NCI-H1436 treated with DMSO at 0.1 percent for 48 hours (cell line): ENCODE measurements at places on chromosomes 6 and 20.

DNA sequence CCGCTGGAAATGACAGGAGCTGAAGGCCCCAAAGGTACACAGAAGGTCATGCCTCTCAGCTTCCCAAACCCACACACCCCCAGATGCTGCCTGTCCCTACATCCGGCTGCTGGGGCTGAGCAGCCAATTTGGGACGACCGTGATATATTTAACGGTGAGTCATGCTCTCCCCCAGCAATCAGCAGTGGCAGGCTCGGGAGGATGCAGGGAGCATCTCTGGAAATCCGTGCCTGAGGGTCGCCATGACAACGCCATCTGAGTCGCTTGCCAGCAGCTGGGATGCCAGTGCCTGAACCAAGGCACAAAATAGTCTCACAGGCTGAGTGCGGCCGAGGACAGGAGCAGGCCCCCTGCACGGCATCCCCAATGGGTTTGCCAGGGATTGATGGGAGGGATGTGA, 57.9 kb downstream of the KCNB1 start:
- no peak for DNase-seq

GRCh38 chr20:40582531-40582930, 106.5 kb downstream of the MAFB start:
- DNase-seq, result no peak

DNA sequence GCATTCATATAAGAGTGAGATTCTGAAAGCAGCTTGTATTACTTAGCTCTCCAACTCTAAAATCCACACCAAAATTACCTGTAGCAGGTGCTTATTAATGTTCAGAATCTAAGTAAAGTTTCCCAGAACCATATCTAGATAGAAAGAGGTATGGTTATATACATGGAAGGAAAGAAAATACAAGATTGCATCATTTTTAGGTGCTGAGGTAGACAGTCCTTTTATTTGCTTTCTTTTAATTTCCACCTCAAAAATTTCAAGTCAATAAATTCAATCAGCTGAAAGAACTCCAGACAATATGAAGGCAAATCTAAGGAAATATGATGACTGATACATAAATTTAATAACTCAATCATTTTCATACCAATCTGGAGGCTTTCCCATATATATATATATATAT, 521.9 kb downstream of the PKHD1 start:
- no peak for DNase-seq

GRCh38 chr20:47362361-47363219, 6.1 kb upstream of the ZMYND8 start:
- no peak for DNase-seq

DNA sequence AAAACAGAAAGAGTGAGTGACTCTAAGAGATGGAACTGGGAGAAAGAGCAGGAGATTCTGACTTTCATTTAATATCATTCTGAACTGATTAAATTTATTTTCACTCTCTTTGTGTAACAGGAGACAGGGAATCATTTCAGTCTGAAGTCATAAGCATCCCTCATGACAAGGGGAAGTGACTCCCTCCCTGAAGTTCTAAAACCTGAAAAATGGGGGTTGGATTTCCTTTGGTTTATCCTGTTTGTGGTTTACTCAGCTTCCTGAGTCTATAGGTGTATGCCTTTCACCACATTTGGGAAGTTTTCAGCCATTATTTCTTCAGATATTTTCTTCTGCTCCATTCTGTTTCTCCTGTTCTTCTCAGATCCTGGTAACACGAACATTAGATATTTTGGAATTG, 3.4 kb upstream of the FKBP1A start:
- no peak for DNase-seq

DNA sequence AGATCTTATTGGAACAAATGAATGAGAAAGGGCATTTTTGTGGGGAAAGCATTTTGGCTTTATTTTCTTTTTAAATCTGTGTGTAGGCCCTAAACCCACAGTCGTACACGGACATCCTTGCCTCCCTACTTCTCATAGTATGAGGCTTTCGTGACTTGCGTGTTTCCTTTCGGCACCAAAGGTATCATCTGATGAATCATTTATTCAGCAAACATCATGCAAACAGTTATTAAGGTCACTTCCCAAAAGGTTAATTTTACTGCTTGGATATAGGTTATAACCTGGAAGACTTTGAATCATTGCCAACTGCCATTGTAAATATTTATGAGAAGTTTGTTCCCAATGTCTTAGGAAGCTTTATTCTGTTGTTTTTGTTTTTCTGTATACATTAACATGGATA, 15.1 kb upstream of the SLC22A2 start:
- DNase-seq, result no peak

DNA sequence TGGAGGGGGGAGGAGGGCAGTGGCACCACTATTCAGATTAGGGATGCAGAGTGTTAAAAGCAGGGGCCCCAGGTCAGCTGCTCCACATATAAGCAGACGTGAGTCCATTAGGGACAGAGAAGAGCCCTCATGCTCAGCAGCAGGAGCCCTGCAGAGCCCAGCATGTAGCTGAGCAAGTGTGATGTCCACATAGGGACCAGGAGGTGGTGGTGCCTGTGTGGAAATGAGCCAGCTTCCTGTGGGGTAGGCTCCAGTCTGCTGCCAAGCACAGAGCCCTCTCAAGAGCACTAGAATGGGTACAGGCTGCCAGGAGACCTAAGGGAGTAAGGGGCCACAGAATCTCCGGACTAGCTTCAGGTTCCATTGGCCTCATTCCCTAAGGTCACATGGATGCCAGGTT, 57.9 kb upstream of the MLN start:
- no peak for DNase-seq

GRCh38 chr6:42533794-42534193, 30.0 kb upstream of the UBR2 start:
- no peak for DNase-seq

DNA sequence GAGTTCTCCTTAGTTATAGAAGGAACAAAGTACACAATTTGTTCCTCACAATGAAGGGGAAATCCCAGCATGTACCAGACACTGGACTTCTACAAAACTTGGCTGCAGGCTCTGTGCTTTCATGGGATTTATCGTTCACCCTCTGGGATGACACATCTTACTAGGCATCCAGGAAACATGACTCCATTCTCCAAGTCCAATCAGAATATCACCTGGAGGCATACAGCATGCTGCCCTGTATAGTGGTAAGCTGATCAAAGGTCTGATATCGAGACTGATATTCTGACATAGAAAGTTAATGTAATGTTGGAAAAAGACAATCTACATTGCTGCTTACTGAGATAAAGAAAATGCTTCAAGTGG, 6.7 kb downstream of the RWDD2A start:
- no peak for DNase-seq

GRCh38 chr6:115241373-115241772, 819.3 kb downstream of the FRK start:
- DNase-seq, result no peak

GRCh38 chr20:38098952-38099351, 65.4 kb downstream of the RPRD1B start:
- no peak for DNase-seq

- no peak for DNase-seq
Observed at GRCh38 chr6:35496841-35497570, at the start of gene TEAD3. TEAD3 (minus strand) TSS chr6:35497079.

DNA sequence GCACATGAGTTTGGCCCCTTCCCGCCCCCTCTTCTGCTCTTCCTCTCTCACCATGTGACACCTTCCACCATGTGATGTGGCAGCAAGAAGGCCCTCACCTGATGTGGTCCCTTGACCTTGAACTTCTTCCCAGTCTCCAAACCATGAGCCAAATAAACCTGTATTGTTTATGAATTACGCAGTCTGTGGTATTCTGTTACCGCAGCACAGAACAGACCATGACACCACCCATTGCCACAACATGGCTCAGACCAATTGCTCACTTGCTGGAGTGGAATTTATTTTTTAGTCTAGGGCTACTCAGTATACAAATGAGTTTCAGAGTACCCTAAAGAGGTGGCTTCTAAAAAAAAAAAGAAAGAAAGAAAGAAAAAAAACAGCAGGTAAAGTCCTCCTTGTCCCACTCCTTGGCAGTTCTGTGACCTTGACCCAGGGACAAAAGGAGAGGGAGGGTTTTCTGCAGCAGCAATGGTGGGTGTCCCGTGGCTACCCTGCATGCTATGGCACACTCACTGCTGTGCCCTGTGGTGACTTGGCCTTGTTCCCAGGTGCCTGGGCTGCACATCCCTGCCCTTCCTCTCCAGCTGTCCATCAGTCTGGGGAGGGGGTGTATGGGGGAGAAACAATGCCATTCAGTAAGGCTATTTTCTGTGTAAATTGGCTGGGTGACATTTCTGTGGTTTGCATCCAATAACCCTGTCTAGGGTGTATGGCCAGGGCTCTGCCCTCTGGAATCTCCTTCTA, 5.4 kb upstream of the VSX1 start:
- DNase-seq, result no peak

- DNase-seq, result no peak
Observed at GRCh38 chr20:45095805-45096238, 5.1 kb downstream of the KCNS1 start.

- DNase-seq, result no peak
Observed at GRCh38 chr6:53520320-53520928, 24.5 kb downstream of the GCLC start.

- no peak for DNase-seq
Observed at GRCh38 chr20:7264137-7264536, 496.7 kb downstream of the BMP2 start.

DNA sequence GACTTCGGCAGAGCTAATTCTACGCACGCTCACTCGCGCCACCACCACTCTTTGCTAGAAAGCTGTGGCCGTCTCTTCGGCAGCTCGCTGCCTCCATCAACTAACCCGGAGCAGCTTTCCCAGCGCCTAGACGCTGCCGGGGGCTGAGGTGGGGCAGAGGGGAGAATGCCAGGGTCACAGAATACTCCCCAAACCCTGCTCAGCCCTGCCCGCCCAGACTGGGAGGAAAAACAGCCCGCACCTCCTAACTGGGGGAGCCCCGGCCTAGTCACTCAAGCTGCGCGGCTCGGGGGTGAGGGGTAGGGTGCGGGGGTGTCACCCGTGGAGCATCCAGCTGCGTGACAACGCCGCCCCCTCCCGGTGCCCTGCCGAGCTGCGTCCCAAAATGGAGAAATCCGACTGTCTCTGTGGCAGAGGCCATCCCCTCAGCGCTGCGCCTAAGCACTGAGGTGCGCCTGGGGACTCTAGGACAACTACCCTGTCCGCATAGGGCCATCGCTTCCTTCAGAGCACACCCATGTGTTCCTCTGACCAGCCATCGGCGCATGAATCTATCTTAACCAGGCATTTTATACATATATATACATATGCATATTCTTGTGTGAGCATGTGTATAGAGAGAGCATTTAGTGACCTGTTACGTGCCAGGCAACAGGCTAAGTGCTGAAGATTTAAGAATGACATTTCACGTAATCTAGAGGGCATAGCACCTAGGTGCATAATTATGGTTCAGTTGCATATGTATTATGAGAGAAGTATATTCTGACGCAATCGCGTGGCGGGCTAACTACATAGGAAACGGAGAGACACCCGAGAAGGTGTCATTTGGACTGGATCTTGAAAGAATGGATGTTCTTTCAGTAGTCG, 1.5 kb upstream of the TENT5A start:
- DNase-seq, result peak; percentile 35

DNA sequence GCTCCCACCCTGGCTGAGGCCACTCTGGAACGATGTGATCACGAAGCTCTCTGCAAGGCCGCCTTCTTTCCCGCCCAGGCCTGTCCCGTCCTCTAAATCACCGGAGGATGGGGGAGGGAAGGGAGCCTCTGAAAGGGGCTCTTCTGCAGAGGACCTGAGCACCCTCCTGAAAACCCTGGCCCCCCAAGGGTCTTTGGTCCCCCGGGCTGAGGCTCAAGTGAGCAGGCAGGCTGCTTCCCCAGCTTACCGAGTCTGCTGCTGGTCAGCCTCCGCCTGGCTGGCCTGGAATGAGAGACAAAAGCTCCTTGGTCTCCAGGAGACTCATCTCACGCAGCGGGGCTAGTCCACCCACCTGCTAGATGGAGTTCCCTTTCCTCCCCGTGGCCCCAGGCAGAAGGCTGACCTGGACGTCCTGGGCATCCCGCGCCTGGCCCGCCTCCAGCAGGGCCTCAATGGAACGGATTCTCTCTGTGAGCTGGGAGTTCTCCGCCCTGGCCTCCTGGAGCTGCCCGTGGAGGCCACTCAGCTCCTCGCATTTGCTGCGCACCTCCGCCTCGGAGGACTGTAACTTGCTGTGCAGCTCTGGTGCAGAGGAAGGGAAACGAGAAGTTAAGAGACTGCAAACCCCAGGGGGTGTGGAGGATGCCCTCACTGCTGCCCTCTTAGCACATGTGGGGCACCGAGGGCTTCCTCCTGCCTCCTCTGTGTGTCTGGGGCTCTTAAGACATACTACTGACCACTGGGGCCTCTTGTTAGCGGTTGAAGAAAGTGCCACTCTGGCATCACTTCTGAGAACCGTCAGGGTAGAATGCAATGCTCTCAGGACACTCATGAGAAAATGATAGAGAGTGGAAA, 54.7 kb downstream of the RRBP1 start:
- DNase-seq, result no peak

GRCh38 chr20:3248993-3249347, 10.0 kb upstream of the SLC4A11 start:
- no peak for DNase-seq

DNA sequence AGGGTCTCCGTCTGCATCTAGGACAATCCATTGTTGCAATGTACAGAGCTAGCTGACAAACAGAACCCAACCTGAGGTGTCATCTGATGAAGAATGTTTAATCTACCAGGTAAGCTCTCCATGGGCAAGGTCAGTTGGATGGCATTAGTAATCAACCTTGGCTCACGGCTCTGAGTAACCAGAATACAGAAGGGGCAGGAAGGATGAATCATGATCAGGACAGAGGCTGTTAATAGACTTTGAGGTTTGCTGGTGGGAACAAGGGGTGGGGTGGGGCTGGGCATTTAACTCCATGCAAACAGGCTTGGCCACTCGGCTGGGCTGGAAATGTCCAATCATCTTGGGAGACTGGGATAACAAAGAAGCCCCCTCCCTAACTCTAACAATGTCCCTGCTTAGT, 77.1 kb upstream of the MRPS10 start:
- no peak for DNase-seq

- DNase-seq, result no peak
Observed at GRCh38 chr6:168087436-168088160, 8.6 kb upstream of the FRMD1 start.

DNA sequence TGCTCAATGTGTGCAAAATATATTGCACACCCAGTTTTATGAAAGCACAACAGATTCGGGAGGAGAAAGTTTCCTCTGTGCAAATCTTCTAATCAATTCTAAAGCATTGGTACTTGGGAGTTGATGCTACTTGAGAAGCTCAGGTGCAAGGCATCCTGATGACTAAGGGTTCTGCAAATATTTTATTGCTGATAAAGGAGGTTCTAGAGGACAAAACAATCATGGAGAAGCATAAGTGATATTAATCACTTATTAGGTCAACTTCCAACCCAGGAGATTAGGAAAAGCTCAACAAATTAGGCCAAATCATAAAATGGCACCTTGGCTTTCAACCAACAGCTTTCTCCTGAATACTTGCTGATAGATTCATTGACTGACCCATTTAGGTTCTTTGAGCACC, 27.1 kb downstream of the CYP24A1 start:
- no peak for DNase-seq

DNA sequence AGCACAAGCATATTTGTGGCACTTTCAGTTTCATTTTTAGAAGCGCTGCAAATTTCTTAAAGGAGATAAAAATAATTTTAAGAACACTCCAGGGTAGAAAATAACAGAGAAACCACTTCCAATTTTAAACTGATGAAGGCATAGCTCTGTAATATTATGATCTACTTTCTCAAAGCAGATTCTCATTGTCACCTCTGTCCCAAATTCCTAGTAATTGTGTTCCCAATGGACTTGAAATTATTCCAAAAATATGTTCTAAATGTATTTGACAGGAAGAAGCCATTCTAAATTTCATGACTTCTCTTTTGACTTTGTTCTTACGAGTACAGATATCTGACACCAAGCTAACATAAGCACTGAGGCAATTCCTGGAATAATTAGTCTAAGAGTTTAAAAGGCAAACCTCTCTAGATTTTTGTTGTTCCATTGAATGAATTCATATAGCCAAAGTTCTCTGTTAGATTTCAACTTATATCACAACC, 140.2 kb upstream of the CARMIL1 start:
- DNase-seq, result no peak
